ENCODE measurements at places on chromosomes 3 and 15.

GRCh38 chr3:120022729-120023128 is 71.5 kb downstream of the GSK3B start:
- no peak for DNase-seq

- no peak for DNase-seq
These were observed at the start of gene GABRA5 for GRCh38 chr15:26866298-26867199. TSS of gene GABRA5 (plus strand) at chr15:26867062. CDS start at chr15:26869249, 2,187 bp downstream.

DNA sequence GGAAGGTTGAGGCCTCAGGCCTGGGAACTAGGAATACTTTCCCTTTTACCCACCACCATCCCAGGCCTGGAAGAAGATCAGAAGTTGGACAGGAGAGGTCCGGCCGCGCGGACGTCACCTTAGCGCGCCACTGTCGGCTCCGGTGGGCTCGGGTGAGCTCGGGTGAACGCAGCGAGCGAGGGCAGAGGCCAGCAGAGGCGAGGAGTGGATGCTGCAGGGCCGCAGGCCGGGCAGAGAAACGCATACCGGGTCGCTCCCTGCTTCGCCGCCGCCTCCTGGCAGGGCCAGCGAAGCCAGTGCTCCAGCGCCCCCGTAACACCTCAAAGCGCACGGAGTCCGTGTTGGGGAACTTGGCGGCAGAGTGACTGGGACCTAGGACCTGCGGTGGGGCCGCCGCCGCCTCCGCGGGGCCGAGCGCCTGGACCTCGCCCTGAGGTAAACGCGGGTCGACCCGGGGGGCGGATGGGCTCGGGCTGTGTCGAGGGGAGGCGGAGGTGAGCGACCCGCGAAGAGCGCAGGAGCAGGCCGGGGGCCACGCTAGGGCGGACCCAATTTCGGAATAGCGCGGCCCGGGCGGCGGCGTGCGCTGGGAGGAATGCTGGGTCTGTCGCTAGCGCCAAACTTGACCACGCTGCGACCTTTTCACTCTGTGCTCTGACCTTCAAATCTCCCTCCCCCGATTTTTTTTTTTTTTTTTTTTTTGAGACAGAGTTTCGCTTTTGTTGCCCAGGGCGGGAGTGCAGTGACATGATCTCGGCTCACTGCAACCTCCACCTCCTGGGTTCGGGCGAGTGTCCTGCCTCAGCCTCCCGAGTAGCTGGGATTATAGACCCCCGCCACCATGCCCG is 1.6 kb downstream of the CYP11A1 start:
- no peak for DNase-seq

DNA sequence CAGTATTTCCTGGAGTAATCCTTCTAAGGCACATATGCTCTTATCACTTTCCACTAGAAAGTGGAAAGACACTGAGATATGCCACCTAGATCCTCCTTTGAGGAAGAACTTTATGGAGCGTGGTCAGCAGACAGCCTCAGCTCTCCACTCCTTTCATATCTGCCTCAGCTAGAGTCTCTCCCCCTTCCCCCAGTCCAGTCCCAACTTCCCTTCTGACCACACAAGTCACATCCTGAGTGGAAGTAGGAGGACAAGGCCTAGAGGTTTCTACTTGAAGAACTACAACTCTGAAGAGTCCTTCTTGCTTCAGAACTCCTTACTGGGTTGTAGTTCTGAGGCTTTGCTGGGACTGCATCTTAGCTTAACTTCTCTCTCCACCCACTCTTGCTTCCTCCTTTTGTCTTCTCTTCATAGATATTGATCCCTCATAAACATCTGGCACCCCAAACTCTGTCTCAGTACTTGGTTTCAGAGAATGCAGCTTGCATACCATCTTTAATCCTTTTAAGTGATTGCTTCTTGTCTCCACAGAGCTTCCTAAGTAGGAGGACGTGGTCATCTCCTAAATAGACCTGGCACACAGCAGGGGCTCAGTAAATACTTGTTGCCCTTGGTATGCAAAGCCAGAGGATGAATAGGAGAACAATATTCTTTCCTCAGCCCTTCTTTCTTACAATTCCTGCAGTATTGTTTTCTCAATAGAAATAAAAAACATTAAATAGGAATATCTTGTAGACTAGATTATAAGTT is 109.6 kb downstream of the OXSM start:
- no peak for DNase-seq

DNA sequence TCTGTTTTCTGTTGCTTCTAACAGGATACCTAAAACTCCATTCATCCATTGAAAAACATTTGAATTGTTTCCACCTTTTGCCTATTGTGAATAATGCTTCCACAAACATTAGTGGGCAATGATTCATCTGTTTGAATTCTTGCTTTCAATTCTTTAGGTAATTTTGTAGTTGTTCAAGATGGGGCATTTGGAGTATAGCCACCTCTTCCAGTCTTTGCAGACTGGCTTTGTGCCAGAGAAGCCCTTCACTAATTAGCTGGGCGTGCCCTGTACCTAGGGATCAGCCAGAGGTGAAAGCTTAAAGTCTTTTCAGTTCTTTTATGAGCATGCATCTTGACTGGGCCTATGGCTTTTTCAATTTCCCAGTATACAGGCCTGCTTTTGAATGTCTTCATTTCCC is 10.9 kb downstream of the RTP1 start:
- no peak for DNase-seq

DNA sequence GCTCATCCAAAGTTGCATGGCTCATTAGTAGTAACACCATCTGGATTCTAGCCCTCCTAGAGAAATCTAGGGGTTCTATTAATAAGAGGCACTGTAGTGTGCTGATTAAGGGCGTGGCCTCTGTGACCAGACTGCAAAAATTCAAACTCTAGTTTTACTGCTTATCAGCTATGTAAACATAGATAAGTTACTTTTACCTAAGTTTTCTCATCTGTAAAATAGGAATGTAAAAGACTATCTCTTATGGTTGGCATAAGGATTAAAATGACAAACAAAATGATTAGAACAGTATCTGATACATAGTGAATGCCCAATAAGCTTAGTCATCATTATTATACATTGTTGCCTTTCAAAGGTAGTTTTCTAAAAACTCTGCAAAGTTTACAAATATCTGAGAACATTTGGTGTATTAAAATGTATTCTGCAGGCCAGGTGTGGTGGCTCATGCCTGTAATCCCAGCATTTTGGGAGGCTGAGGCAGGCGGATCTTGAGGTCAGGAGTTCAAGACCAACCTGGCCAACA is 4.5 kb downstream of the PTX3 start:
- peak; percentile 50 for DNase-seq
